Suppressor macrophage (primary cell): ENCODE measurements at places on chromosomes 2 and 18.

- DNase-seq, result no peak
These were observed 104.6 kb downstream of the UNC80 start for GRCh38 chr2:209876211-209876610.

DNA sequence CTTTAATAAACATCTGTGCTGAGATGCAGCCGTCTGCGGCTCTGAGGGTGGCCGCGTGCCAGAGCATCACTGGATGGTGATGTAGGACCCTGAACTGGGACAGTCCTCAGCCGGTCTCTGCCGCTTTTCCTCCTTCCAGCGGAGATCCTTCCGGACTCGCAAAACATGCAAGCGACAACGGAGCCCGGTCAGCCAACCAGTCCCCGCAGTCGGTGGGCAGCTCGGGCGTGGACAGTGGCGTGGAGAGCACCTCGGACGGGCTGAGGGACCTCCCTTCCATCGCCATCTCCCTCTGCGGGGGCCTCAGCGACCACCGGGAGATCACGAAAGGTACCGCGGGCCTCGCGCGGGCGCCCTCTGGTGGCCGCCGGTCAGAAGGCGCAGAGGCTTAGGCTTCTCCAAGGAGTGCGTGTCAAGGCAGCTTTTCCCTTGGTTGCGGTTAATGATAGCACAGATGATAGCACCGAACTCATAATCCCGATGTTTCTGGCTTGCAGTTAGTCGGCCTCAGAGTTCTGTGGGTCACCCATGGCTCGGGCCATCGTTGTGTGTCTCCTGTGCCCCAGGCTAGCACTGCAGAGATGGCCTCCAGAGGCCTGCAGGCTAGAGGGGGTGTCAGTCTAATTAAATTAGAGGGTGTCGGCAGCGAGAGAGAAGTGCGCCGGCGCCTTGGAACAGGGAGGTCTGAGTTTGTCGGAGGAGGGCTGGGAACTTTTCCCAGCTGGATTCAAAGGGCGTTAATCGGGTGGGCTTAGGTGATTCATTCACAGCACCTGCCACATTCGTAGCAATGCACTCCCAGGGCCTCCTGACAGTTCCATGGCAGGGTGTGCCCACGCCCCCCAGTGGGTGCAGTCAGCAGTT, 38.5 kb downstream of the LPIN1 start:
- DNase-seq, result peak; percentile 22

- DNase-seq, result no peak
These were observed 17.0 kb upstream of the ADCYAP1 start for GRCh38 chr18:887716-888115.

GRCh38 chr2:61664190-61664589, 126.0 kb upstream of the XPO1 start:
- no peak for DNase-seq

DNA sequence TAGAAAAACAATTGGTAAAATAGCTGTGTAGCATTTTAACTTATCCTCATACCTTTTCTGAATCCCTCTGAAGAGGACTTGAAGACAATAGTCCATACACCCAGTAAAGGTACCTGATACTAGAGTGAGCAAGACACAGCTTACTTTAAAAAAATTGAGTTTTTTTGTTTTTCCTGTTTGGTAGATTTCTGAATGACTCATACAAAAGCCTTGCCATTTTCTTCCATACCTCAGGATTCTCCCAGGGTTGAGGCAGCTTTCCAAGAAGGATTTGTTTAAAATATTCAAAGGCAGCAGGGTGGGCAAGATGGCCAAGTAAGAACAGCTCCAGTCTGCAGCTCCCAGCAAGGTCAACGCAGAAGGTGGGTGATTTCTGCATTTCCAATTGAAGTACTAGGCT, 551.0 kb upstream of the LRATD1 start:
- no peak for DNase-seq

DNA sequence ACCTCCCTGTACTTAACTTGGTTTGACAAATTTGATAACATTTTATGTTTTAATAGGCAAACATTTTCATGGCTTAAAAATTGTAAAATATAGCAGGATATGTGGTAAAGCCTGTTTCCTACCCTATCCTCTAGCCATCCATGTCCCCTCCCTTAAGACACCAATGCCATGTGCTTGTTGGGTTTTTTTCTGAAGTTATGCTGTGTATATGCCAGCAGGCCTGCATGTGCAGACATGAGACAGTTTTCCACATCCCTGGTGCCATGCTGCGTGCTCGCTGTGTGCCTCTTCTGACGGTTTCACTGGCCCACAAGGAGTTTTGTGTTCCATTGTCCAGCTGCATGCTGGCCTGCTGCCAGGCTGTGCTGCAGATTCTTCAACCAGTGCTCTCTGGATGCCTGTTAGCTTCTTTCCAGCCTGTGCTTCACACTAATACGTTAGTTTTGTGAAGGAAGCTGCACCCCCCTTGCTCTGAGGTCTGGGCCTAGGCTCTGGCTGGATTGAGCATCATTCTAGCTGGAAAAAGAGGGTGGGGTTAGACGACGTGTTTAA, 16.9 kb downstream of the INPP4A start:
- no peak for DNase-seq

DNA sequence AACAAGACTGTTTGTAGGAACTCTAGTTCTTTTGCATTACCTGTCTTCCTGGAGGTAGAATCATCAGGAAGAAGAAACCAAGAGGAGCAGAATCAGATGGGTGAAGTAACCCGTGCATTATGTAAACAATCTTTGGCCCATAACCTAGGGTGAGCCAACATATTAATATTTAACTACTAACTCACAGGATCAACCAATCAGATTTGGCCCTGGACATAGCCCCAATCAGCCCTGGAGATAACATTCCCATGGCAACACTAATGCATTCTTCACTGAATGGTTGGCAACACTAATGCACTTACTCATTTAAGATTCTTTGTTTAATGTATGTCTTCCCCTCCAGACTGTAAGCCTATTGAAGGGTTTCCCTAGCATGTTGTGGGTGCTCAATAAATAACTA, 72.0 kb upstream of the CTAGE1 start:
- DNase-seq, result no peak
